Foreskin melanocyte (primary cell): ENCODE measurements at places on chromosomes 11 and 22.

- no peak for DNase-seq
Observed at GRCh38 chr11:97143463-97143862, 753.6 kb downstream of the JRKL start.

DNA sequence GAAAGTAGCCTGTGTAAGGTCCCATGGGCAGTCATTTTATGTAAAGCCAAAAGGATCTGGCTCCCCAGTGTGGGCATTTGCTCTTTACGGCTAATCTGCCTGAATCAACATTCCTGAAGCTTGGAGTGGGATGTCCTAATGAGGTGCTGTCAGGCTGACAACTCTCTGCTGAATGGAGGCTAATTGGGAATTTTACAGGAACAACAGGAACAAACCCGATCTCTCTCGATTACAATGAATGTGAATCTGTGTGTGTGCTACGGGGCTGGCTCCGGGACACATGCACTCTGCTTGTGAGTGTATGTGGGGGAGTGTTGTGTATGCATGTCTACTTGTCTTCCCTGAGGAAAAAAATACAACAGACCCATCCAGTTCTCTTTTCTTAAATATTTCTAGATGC, 415.2 kb downstream of the TENM4 start:
- no peak for DNase-seq

GRCh38 chr22:24189249-24190158, 8.2 kb downstream of the SUSD2 start:
- no peak for DNase-seq

- DNase-seq = no peak
Observed at GRCh38 chr22:36452250-36452977, 29.0 kb downstream of the TXN2 start.

DNA sequence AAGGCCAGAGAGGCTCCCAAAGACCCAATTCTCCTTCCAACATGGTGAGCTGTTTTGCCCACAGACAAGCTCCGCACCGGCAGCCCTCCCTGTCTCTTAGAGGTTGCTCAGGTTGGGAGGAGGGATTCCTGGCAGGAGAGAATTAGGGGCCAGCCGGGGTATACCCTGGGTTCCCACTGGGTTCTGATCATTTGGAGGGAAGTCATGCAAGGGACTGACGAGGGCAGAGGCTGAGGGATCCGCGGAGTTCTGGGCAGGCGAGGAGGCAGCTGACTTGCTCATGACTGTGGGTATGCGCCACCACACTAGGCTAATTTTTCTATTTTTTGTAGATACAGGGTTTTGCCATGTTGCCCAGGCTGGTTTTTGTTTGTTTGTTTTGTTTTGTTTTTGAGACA, 4.6 kb downstream of the ST3GAL4 start:
- peak; percentile 83 for DNase-seq

DNA sequence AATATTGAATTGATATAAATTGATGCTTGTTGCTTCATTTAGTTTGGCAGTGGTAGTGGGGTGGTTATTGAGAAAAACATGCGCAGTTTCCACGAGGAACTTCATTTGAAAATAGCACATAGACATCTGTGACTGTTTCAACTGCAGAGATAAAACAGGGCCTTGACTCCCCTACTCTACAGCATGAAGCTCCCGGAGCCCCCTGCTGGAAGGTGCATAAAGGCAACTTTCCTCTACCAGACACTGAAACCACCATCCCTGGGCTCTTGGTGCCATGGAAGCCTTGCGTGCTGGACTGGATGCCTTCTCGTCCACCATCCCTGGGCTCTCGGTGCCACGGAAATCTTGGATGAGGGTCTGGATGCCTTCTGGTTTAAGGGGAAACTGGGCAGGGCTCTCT, 195.9 kb downstream of the CSNK2A3 start:
- no peak for DNase-seq

- DNase-seq = no peak
Observed at GRCh38 chr11:68127714-68128681, 6.8 kb upstream of the CHKA start.

DNA sequence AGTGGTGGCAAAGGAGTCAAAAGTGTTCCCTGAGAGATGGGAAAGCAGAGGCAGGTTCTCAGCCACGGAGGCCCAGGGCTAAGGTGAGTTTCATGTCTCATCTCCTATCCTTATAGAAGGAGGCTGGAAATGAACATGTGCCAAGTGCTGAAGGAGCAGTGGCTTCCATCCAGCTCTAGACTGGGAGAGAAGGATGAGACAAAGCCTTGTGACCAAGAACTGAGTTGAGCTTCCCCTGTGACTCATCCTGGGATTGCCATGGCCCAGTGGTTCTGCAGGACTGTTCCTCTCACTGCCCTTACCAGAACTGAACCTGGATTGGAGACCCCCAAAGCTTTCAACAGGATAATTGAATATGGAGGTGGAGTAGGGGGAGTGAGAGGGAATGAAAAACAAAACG, 16.7 kb upstream of the OR9Q1 start:
- peak; percentile 65 for DNase-seq

DNA sequence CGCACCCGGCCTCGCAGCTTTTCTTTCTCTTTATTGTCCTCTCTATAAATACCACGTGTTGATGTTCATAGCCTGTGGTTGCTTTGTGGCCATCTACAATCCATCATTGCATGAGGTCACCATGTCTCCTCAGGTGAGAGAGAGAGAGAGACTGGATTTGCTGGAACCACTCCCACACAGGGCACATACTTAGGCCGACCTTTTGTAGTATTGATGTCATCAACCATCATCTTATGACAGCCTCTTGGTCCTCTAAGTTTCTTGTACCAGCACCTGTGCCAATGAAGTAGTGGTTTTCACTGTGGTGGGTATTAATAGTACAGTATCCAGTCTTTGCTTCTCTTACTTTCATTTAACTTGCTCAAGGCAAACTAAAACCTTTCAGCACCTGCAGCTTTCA, 22.8 kb upstream of the P2RY6 start:
- no peak for DNase-seq

DNA sequence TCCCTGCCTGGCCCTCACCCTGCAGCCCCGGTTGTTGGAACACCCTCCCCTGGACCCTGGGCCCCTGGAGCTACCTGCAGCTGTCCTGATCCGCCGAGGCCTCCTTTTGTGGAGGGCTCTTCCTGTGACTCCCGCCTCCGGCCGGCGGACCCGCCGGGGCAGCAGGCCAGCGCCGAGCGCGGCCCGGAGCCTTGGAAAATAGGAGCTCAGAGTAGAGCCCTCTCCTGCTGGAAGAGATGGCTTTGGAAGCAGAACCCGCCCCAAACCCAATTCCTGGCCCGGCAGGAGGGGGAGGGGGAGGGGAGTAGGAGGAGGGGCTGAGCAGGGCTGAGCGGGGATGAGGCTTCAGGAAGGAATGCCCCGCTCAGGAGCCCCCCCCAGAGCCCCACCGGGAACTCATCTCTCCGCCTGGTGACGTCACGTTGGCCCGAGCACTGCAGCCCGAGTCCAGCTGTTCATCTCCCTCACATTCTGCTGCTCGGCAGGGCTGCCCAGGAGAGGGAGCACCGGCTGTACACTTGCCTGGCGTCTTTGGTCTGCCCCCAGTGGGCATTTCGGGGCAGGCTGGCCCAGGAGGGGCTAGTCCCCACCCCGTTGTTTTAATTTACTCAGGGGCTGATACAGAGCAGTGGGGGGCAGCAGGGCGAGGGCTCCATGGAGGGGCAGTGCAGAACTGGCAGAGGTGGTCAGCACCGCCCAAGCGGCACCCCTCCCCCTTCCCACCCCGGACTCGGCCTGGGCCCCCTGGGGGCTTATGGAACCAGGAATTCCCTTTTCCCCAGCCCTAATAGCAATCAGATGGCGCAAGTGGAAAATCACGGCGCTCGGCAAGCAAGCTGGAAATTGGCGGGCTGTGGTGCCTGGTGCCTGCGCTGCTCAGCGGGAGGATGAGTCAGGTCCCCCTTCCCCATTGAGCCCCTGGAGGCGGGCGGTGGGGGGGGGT, at the start of gene MRGPRF:
Gene MRGPRF, minus strand, starts transcription at position 238 of the 943 bp plus-strand sequence. CDS start 3,345 bp downstream, outside the sequence.
- DNase-seq = no peak

- DNase-seq = no peak
Observed at GRCh38 chr11:60970890-60971289, 590 bp upstream of the CD6 start.

DNA sequence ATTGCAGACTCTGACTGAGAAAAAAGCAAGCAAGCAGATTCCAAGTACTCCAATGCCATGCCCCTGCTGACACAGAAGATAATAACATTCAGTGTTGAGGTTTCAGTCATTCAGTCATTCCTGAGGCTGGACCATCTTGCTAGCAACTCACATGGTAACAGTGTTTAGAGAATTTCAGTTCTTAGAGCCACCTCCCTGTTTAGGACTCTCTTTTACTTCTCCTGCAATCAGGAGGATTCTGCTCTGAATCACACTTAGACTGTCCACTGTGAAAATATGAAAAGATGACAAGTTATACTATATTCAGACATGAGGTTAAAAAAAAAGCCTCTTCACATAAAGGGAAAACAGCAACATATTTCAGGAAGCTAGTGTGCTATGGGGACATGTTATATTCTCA, 183.9 kb upstream of the CTSC start:
- no peak for DNase-seq

DNA sequence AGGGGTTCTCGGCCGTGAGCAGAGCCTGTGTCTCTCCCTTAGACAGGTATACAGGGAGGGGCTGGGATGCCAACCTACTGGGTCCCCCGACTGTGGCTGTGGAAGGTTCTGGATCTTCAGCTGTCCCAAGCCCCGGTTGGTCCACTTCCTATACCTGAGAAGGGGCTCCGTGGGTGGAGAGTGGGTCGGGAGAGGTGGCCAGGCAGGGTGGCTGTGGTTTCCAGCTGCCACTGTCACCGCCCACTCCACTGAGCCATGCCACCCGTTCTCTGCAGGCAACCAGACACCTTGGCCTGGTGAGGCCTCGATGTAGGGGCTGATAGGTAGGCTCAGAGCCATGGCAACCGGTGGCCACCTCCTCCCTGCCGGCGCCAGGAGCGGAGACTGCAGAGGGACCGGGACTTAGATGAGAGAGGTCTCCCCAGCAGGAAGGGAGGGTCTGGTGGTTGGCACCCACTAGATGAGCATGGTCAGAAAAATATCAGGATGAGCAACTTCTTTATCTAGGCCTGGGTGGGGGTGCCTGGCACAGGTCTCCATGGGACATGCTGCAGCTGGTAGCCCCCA, 53.8 kb downstream of the TRIOBP start:
- no peak for DNase-seq

DNA sequence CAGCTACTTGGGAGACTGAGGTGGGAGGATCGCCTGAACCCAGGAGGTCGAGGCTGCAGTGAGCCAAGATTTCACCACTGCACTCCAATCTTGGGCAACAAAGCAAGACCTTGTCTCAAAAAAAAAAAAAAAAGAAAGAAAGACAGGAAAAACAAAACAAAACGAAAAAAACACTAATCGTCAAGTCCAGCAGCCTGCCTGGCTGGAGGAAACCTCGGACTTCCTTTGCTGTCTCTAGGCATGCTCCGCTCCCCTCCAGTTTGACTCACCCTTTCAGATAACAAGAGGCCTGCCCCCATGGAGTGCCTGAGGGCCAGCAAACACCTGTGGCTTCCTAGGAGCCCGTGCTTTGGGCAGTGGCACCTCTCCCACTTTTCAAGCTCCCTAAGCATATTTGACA, 28.8 kb upstream of the CHKA start:
- DNase-seq = no peak

DNA sequence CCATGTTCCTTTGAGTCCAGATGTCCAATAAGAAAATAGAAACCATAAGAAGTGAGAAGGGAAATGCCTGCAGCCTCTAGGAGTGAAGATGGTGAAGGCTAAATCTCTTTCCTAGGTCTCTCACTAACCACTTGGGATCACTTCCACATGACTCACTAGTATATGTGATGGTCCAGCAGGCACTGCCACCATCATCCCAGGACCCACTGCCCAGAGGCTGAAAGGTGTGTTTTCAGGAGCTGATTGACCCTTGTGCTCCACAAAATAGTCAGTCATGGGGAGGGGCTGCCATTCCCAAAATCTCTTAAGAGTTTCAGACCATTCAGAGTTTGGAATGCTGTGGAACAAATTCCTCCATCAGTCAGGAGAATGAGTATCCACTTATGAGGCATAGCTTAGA, 22.9 kb downstream of the UBASH3B start:
- no peak for DNase-seq

DNA sequence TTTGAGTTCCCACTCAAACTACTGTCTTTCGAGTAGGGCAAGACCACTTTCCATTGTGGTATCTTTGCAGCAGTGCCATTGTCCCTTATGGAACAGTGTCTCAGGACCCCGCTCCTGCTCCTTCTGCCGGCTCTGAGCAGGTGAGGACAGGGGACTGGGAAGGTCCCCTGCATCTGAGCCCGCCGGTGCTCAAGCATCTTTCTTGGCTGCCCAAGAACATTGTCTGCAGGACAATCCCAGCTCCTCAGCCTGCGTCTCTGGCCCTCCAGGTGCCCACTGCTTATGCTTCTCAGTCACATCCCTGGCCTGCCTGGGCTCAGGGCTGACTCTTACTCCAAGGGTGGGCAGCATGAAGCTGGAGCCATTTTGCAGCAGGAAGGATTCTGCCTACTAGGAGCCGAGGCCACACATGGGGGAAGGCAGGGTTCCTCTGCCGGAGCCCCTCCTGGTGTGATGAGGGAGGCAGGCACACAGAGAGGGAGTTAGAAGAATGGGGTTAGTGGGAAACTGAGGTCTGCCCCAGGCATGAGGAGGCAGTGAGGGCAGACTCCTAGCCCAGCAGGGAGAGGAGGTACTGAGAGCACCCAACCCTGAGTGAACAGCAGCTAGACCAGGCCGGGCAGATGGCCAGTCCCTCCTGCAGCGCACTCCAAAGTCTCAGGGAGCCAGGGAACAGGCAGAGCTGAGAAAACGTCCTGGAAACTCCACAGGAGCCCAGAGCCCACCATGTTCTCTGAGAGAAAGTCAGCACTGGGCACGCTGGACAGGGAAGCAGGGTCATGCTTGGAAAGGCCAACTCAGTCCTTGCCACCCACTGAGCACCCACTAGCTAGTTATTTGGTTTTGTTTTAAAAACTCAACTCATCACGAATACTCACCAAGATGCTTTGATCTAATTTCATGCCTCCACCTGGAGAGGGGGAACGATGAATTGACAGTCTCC, 7.5 kb upstream of the PPARA start:
- DNase-seq = no peak

- no peak for DNase-seq
Observed at GRCh38 chr11:9745411-9746211, 81.7 kb downstream of the SWAP70 start.

DNA sequence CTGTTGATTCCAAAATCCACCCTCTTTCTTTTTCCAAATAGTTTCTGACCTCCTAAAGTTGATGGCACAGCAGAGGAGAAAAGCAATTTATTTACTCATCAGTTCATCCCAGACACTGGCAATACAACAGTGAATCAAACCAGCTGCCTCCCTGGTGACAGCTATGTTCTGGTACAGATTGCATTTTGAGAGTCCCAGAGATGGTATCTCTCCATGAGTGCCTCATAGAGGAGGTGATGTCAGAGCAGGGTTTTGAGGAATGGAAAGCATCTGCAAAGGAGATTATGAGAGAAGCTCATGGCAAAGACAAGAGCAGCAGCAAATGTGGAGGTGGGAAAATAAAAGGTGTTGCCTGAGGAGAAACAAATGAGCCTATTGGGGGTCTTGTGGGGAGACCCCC, 377.2 kb downstream of the MN1 start:
- DNase-seq = no peak

- no peak for DNase-seq
Observed at GRCh38 chr11:23457641-23458040, 597.4 kb upstream of the CCDC179 start.
